ENCODE measurements at places on chromosomes 11 and 22.

- no peak for DNase-seq
Observed at GRCh38 chr11:84145616-84146185, 859.5 kb upstream of the CCDC90B start.

GRCh38 chr11:94283678-94284077 lies 20.7 kb upstream of the IZUMO1R start:
- no peak for DNase-seq

DNA sequence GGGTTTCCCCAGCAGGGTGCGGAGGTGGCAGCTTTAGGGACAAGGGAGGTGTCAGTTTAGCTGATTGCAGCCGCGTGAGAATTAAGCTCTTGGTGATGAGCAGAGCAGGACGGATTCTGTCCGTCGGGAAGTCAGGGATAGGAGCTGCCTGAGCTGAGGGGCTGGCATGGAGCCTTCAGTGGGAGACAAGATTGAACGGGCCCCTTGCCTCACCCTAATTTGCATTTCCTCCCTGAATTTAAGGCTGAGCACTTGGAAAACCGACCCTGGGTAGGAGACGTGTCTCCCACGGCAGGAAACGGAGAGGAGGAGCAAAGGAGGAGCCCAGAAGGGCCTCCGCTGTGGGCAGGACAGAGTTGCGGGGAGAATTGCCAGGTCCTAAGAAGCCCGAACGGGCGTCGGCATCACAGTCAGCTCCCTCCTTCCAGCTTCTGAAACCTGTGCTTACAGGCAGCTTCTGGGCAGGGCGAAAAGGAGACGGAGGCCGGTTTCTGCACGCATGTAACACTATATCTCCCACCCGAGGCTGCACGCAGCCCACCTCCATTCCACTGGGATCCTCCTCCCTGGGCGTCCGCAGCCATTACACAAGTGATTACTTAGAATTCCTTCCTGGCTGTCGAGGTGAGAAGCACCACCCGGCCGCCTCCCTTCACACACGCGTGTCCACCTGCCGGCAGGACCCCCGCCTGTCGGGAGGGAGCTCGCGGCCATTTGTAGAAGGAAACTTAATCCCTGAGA lies 345.8 kb downstream of the BRD1 start:
- no peak for DNase-seq

GRCh38 chr11:48090174-48090573 lies 109.8 kb downstream of the PTPRJ start:
- DNase-seq: no peak

DNA sequence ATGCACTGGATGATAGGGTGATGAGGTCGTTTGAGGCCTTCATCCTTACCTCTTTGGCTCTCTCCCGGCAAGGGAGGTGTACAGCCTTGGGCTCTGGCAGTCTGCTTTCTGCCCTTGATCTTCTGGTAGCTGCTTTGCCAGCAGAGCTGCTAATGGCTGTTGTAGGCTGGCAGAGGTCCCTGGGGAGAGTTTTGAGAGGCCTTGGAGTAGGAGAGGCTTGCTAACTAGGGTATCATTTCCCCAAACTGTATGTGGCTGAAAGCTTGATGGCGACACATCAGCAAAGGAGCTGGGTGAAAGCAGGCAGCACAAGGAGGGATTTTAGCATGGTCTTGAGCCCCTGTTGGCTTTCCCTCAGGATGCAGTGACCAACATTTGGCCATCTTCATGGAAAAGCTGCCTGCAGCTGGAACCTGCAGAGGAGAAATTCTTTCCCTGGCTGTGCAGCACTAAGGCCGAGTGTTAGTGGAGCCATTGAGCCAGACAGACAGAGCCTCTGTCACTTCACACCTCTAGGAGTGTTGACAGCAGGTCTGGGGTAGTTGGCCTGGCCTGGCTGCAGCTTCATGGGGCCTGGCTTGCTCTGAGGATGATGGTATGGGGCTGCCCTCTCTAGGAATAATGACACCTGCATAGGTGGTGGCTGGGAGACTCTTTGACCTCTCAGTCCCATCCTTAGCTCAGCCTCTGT lies 3.5 kb upstream of the AMPD3 start:
- no peak for DNase-seq

Measured in stimulated activated CD8-positive, alpha-beta memory T cell treated with anti-CD3 and anti-CD28 coated beads, Interleukin-4, amount 100 ng/mL, for 1 hour (primary cell).